ENCODE measurements at places on chromosomes 2 and 18.
A peak's percentile ranks its signal among the peaks of the same experiment; 100 is the strongest.

GRCh38 chr2:158740621-158741020 lies 54.5 kb upstream of the DAPL1 start:
- no peak for DNase-seq

DNA sequence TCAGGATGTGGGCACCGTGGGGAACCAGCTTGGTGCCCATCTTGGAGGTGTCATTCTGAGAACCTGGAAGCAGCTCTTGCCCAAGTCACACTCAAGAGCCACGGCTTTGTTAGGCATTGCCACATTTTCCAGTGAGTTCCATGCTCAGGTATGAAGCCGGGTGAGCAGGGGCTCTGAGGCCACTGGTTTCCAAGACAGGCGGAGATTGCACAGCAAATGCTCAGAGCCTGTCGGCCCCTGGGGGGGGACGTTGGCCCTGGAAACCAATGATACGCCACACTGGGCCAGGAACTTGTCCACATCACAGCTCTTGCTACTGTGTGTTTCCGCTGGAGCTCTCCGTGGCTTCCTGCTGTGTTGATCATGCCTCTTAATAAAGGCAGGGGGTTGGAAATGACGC lies 52.5 kb upstream of the SALL3 start:
- DNase-seq: no peak

GRCh38 chr2:158797963-158798700 lies 3.0 kb downstream of the DAPL1 start:
- DNase-seq: no peak

DNA sequence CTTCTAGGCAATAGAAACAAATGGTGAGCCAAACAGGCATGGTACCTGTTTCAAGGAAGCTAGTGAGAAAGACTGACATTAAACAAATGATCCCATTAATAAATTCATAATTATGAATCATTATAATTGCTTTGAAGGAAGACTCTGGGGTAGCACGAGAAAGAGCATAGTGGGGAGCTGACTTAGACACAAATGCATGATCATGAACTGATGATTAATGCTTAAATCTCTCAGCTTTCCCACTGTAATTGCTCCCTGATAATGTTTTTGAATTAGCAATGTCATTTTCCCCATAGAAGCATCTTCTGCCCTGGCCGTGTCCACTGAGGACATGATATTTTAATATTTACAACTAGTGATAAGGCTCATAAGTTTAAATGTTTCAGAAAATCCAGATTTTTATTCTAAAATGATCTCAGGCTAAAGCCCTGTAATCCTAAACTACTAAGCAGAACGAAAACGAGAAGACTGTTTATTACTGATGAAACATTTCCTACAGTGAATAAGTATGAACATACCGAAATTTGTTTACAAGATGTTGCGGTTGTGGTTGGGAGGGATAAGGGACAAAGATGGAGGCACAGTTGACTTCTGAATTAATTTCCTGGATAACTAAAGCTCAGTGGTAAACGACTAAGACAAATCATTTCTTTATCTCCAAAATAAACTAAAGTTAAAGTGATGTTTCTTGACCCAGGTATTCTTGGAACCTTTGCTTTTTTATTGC lies 47.3 kb upstream of the TACR1 start:
- DNase-seq: no peak

DNA sequence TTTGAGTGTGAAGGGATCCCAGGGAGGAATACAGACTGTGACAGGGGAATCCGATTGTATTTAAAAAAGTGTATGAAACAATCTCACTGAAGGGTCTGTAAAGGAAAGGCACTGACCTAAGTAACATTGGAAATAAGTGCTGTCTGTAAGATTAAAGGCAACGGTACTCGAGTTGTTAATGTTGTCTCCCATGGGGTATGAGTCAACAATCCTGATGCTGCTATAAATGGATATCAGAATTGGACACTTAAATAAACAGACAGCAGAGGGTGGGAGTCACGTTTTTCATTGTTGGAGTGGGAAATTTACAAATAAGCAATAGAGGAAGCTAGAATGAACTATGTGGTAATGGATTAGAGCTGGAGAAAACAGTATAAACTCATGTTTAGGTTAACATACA lies 452.4 kb upstream of the RGPD4 start:
- no peak for DNase-seq

GRCh38 chr2:19251554-19251953 lies 106.9 kb downstream of the OSR1 start:
- no peak for DNase-seq

- no peak for DNase-seq
Observed at GRCh38 chr18:59469463-59470180, 110.6 kb upstream of the LMAN1 start.

- no peak for DNase-seq
Observed at GRCh38 chr2:95017071-95017501, 8.4 kb upstream of the MAL start.

DNA sequence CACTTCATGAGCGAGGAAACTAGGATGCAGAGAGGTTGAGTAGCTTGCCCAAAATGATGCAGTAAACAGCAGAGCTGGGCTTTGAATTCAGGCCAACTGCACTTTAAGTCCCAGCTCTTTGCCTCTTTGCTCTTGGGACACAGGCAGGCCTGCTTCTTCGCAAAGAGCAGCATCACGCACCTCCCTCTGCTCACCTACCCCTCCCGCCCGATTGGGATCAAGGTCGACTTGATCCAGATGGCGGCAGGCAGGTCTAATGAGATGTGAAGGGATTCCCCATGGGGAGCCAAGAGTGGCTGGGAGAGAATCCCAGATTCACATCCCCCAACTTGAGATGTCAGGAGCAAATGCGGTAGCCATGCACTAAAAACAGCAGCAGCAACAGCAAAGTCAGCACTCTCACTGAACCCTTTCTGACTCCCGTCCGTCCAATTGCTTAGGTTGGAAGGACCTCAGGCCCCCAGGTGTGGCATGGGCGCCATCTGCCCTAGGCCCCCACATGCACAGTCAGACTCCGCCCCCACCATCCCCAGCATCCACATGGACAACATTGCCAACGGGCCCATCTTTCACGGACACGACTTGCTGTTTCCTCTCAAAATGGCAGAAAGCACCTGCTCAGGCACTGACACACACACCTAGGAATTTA lies 84.3 kb upstream of the MAP4K4 start:
- DNase-seq: no peak

GRCh38 chr2:124382067-124382618 lies 357.1 kb downstream of the CNTNAP5 start:
- DNase-seq: no peak

GRCh38 chr2:216370961-216371712 lies 1.1 kb downstream of the MARCHF4 start:
- DNase-seq: no peak

DNA sequence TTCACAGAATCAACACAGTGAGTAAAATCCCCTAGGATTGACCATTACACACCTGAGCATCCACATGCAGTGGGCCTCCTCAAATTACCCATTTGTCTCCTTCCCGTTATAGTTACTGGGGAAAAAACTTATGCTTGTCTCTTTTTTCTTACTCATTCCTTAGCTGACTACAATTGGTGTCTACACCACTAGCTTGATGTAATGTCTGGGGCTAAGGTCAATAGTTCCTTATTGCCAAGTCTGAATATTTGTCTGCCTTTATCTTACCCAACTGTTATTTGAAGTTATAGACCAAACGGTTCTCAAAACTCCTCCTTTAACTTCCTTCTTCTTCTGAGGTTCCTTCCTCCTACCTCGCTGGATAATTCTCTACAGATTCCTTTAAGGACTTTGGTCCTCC lies 41.9 kb upstream of the TMEM17 start:
- no peak for DNase-seq

GRCh38 chr2:24721470-24721869 lies 71.7 kb downstream of the PTRHD1 start:
- no peak for DNase-seq

- peak; percentile 72 for DNase-seq
Observed at GRCh38 chr18:63224630-63225029, 94.9 kb downstream of the BCL2 start.

GRCh38 chr2:173298536-173299097 lies 56.1 kb upstream of the CDCA7 start:
- DNase-seq: no peak

DNA sequence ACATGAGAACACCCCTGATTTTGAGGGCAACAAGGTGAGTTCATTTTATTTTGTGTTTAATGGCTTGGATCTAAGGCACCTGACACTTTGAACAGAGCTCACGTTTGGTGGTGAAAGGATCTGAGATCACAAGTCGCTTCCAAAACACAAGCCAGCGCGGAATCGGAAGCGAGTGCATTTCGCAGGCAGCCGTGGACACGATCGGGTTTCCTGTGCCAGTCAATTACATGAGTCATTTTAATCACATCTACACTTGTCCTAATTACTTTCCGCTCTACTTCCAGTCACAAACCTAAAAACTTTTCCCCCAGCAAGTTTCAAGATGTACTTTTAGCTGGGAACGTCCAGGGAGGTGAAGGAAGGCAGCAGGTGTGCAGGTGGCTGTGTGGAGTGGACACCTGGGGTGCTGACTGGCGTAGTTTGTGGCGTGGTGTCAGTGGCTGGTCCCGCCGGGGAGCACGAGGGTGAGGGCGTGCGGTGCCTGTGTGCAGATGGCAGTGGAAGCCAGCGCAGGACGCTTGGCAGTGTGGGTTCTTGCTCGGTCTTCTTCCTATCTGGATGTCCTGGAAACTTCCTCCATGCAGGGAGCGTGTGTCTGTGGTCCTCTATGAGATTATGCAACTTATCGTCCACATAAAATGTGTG lies 75.6 kb downstream of the DCDC2C start:
- no peak for DNase-seq

DNA sequence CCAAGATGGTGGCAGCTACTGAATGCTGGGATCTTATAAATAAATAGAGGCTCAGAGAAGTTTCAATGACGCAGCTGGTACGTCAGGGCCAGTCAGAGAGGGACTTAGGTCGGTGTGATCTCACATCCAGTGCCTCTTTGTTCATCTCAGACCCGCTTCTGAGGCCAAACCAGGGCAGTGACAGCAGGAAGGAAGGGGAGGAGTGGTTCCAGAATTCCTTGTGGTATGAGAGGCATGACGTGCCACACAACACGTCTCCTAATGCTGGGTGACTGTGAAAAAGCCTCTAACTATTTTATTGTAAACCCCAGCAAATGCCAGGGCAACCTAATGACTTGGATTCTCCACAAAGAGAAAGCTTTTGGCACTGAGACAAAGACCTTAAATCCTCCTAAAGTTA lies 423.3 kb downstream of the LPIN1 start:
- DNase-seq: no peak

DNA sequence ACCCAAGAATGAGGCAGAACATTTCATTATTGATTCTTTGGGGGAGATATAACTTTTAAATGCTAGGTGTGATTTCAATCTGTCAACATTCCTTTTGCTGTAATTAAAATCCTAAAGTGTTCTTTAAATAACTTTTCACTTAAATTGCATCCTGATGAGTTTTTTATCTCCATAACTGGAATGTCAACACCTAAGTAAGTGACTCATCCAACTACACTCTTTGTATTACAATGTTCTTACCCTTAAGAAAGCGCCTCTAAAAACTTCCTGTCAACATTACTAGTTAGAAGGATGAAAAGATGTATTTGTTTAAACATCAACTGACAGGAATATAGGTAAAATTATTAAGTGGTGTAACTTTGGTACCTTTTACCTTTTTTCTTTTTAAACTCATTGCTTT lies 1657.0 kb downstream of the LRP1B start:
- no peak for DNase-seq

DNA sequence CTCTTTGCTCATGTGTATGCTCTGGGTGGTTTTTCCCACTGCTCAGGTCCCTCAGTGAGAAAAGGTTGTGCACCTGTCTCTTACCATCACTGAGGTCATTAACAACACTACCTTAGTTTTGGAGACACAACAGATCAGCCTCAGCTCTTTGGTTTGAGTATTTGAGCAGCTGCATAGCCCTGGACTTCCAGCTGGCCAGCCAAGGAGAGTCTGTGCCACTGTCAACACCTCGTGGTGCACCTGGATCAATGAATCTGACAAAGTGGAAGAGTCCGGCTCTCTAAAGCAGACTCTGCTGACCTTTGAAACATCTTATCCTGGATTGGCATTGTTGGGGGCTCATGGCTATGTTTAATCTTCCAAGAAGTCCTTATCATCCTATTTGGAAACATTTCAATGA lies 30.0 kb downstream of the SERPINB8 start:
- DNase-seq: no peak

DNA sequence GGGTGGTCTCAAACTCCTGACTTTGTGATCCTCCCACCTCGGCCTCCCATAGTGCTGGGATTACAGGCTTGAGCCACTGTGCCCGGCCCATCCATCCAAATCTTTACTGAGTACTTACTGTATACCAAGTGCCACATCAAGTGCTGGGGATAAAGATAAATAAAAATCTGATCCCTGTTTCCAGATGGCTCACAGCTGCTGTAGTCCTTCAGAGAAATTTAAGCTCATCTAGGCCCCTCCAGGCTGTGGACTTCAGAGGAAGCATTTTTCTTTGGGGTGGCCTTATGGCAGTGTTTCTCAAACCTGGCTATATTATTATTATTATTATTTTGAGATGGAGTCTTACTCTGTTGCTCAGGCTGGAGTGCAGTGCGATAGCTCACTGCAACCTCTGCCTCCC lies 33.7 kb upstream of the GTF2A1L start:
- DNase-seq: no peak

DNA sequence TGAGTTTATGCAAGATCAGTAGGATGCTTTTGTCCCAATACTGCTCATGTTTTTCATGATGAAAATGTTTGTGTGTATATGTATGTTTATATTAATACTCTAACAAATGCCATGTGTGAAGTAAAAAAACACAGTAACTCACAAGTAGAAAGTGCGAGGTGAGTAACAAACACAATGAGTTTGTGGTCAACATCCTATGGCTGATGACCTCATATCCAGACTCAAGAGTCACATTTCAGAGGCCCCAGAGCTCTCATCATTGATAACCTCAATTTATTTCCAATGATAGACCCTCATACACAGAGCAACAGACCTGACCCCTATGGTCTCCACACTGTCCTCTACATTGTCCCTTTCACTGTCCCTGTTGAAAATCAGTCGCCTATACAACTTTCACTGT lies 34.5 kb downstream of the ZNF519 start:
- no peak for DNase-seq

DNA sequence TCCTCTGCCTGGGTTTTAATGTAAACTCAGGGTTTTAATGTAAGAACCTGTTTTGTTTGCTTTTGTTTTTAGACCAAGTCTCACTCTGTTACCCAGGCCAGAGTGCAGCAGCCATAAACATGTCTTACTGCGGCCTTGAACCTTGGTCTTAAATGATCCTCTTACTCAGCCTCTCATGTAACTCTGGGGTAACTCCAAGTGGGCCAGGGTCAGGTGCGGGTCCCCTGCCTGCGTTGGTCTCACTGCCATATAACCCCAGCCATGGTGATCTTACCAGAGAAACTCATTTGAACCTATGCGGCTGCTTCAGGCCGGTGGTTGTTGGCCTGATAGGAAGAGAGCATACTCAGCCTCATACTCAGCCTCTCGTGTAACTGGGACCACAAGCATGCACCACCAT lies 89.3 kb downstream of the AGAP1 start:
- no peak for DNase-seq

- peak; percentile 54 for DNase-seq
Observed at GRCh38 chr18:77062518-77063003, 70.0 kb downstream of the MBP start.

- DNase-seq: no peak
Observed at GRCh38 chr18:5238371-5238976, 41.4 kb upstream of the AKAIN1 start.

- DNase-seq: peak; percentile 71
Observed at GRCh38 chr2:206084870-206085741, 868 bp downstream of the INO80D start.

- DNase-seq: no peak
Observed at GRCh38 chr2:12536976-12537375, 179.8 kb upstream of the TRIB2 start.

GRCh38 chr2:44269831-44270230 lies 5.4 kb upstream of the SLC3A1 start:
- no peak for DNase-seq

- DNase-seq: no peak
Observed at GRCh38 chr2:59786684-59787083, 766.8 kb downstream of the BCL11A start.
